Activated CD8-positive, alpha-beta T cell treated with anti-CD3 and anti-CD28 coated beads for 36 hours (primary cell): ENCODE measurements at places on chromosomes 3 and 15. TPM values are rescaled to one million over a fixed set of nuclear protein-coding genes. Genes with fewer than 3 reads are reported as not detected.

Gene TIGIT
- total RNA-seq = 73.5 TPM

DNA sequence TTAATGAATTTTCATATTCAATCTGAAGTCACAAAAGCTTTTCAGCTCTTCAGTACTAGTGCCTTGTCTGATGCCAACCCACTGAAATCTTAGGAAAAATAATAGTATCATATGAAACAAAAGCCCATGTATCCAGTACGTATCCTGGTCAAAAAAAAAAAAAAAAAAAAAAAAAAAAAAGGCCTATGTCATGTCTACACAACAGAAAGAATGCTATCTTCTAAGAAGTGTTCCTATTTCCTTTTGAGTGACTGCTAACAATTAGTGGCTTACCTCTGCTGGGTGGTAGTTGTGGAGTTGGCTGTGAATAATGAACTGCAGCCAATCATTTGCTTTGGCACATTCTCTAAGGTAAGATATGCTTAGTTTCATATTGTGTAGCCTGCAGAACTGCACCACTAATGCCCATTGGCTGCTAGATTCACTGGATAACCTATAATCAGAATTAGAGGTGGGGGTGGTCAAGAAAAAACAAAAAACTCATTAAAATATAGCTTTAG is 59.6 kb downstream of the EIF3J start:
- DNase-seq = peak; percentile 19

Gene IL12A
- not detected for total RNA-seq

Gene FBXO40
- total RNA-seq = not detected

- DNase-seq = no peak
Observed at GRCh38 chr3:19645093-19645492, 288.9 kb downstream of the EFHB start.

Gene OIP5
- total RNA-seq = 13.5 TPM
